Fibroblast of upper back skin (primary cell): ENCODE measurements at places on chromosomes 16 and 17.

DNA sequence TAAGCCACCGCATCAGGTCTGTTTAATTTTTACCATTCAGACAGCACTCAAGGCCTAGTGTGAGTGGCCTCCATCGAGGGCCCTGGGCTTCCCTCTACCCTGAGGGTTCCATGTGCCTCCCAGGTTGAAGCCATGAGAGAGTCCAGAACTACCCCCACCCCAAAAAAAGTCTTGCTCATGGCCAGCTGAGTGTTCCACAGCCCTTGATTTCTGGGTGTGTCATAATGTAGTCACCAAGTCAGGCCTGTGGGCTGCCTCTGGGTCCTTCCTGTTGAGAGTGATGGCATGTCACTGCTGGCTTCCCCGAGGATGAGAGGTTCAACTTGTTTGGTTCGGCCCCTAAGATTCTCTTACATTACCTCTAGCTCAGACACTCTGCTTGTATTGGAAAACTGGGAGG, 100.6 kb downstream of the PITPNC1 start:
- DNase-seq = peak; percentile 28

- no peak for DNase-seq
Measured at GRCh38 chr17:80122926-80123505, 21.6 kb downstream of the GAA start.

DNA sequence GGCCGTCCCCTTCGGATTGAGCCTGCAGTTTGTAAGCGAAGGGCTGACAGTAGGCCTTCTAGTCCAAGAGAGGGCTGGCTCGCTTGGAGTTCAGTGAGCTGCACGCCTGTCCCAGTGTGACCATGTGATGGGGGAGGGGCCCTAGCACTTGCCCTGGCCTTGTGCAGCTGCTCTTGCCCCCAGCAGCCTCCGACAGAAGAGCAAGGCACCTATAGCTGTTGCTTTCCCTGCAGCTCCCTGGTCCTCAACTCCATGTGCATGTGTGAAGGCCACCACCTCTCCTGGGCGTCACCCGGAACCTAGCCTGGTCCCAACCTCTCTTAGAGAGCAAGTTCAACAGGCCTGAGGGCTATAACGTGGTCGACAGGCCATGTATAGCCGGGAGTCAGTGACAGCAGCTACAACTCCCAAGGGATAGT, 5.6 kb downstream of the SPHK1 start:
- DNase-seq = no peak

- no peak for DNase-seq
Measured at GRCh38 chr16:66563574-66564334, 2.5 kb upstream of the CMTM1 start.

DNA sequence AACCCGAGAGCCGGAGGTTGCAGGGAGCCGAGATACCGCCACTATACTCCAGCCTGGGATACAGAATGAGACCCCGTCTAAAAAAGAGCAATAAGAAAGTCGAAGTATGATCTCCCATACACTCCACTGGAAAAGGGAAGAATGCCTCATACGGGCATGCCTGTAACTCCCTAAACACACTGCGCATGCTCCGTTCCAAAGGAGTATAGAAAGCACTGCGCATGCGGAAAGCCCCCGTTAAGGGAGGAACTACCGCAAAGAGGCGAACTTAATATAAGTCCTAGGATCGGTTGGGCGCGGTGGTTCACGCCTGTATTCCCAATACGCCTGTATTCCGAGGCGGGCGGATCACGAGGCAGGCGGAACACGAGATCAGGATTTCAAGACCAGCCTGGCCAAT, 313.1 kb upstream of the ERCC4 start:
- no peak for DNase-seq

DNA sequence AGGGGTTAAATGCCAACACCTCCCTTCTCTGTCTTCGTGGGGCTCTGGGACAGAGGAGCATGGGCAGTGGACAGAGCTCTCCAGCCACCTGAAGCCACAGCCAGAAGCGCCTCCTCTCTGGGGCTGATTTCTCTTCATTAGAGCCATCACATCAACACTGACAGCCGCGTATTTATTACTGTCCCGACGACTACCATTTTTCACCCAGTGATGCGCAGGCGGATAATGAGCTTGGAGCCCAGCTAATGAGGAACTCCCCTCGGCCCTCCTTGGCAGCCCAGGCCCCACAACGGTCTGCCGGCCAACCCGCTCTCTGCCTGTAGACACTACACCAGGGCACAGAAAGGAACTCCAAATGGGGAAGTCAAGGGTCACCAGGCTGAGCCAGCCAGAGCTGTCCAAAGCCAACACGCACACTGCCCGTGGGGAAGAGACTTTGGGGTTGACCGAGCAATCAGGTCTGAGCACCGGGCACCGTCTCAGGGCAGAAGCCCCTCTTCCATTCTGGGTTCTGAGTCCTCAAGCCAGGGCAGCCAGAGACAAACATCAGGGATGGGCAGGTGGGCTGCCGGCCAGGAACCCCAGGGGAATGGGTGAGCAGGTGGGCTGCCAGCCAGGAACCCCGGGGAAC, 13.2 kb downstream of the SDK2 start:
- no peak for DNase-seq

- DNase-seq = no peak
Measured at GRCh38 chr16:54015147-54015546, 271.4 kb downstream of the IRX3 start.

DNA sequence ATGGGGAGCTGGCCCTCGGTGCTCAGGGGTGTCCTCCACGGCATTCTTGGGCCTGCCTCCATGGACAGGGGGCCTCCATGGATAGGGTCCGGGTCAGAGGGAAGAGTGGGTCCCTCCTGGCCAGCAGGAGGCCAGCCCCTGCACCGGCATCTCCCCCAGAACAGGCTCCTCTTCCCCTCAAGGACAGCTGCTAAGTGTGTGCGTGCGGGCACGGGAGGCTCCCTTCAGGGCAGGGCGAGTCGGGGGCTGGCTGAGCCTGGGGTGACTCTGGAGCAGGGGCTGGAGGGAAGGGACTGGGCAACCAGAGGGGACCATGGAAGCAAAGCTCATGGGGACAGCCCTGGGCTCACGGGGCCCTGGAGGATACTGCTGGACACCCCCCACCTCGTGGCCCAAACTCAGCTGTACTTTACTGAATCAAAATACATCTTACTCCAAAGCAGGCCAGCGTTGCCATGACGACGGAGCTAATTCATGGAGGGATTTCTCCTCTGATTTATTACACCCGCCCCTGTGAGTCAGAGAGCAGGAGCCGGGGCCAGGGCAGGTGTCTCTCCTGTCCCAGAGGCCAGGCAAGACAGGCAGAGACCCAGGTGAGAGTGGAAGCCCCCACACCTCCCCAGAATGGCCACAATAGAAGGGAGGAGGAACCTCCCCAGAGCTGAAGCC, 2.1 kb downstream of the CASKIN1 start:
- DNase-seq = peak; percentile 51

DNA sequence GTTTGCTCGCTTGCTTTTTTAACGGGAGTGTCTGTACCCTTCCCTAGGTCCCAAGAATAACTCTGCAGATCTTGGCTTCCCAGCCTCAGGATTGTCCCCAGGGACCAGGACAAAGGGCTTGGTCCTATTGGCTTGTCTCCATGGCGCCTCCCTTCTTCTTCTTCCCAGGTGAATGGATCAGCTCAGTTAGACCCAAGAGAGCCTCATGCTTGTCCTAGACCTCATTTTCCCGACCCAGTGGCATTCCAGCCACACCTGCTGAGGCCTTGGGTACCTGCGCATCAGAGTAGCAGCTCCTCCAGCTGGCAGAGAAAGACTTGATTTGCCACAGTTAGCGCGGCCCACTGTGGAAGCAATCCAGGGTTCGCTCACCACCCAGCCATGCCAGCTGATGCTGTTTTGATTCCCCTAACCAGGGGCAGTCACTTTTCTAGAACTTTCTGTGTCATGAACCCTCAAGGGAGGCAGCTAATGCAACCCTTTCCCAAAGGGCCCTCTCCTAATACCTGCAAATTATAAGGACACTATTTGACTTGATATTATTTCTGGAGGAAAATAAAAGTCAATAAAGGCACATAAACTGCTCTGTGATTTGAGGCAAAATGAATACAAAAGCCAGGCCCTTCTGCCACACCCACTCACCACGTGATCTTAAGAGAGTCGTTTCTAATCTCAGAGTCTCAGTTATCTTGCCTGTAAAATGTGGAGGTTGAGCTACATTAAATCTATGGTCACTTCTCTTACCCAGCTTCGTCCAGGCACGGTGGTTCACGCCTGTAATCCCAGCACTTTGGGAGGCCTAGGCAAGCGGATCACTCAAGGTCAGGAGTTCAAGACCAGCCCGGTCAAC, 13.9 kb downstream of the GPR142 start:
- no peak for DNase-seq

GRCh38 chr16:11461595-11461990, 116.3 kb downstream of the RMI2 start:
- no peak for DNase-seq

DNA sequence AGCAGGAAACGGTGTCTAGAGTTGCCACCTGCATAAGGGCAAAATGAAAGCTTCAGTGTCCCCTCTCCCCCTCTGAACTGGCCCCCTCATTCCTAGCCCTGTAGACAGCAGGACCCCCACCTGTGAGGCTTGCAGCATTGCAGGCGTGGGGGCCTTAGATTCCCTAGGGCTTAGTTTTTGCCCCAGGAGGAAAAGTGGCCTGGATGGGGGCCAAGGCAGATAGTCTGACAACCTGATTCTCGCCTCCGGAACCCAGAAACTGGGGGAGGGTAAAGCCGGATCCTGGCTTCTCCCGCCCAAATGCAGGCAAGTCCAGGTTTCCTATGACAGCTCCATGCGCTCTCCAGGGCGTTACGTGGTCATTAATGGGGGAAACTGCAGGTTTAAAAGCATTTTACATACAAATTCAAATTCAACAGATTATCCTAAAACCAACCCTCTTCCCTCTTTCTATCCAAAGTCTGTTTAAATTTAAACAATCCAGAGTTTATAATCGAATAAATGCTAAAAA, 678 bp upstream of the HOXB6 start:
- no peak for DNase-seq

- DNase-seq = peak; percentile 42
Measured at GRCh38 chr16:65274566-65274965, 152.7 kb upstream of the CDH11 start.

DNA sequence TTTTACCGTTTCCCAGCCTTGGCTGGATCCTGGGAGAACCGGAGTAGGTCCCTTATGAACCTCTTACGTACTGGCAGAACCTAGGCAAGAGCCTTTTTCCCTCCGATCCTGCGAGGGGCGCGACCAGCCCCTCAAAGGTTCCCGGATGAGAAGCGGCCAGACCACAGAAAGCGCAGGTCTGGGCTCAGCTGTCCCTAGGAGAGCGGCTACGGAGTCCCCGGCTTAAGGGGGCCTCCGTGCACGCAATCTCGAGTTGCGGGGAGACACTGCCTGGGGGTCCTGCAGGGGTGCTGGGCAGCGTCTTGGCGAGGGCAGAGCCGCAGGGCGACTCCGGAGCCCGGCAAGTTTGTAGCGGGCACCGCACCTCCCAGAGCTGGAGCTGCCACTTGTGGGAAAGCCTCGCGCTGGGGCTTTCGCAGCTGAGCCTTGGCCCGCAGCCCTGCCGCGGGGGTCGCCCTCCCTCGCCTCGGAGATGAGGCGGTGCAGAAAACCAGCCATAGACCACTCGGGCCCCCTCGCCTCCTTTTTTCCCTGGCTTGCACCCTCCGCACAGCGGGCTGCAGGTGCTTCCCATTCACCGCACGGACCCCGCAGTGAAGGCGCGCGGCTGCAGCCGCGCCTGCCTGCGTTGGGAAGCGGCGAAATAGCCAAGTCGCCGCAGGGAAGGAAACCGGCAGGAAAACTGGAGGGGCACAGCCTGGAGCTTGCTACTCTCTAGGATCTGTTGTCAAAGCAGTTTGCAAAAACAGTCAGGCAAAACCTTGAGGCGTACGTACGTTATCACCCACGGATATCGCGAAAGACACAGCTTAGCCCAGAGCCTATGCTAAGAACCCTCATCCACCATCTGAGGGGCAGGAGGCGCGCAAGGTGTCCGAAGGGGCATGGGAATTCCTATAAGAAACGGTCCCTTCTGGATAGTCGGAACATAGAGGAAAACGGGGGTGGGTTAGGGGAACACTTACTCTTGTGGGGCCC, 834 bp downstream of the CDH8 start:
- DNase-seq = peak; percentile 24

GRCh38 chr17:47841488-47842291, 617 bp upstream of the SCRN2 start:
- DNase-seq = no peak

GRCh38 chr16:79192904-79193303, 407.6 kb downstream of the MAF start:
- no peak for DNase-seq

GRCh38 chr16:68073902-68074760, 11.0 kb upstream of the NFATC3 start:
- no peak for DNase-seq

DNA sequence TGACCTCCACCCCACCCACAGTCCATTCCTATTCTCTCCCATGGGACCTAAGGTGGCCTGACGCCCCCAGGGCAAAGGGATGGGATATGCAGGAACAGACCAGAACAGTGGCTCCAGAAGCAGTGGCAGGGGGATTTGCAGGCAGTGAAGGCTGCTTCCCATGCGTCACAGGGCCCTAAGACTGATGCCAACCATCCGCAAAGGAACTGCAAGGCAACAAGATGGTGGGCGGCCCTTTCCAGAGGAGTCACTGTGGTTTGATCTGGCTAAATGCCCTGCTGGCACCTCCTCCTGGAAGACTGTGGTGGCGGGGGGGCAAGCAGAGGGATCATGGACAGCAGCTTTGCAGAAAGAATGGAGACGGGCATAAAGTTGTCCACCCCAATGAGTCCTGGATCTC, 4.4 kb upstream of the SLC39A11 start:
- DNase-seq = no peak

- no peak for DNase-seq
Measured at GRCh38 chr17:76277300-76278267, 12.4 kb downstream of the UBALD2 start.

DNA sequence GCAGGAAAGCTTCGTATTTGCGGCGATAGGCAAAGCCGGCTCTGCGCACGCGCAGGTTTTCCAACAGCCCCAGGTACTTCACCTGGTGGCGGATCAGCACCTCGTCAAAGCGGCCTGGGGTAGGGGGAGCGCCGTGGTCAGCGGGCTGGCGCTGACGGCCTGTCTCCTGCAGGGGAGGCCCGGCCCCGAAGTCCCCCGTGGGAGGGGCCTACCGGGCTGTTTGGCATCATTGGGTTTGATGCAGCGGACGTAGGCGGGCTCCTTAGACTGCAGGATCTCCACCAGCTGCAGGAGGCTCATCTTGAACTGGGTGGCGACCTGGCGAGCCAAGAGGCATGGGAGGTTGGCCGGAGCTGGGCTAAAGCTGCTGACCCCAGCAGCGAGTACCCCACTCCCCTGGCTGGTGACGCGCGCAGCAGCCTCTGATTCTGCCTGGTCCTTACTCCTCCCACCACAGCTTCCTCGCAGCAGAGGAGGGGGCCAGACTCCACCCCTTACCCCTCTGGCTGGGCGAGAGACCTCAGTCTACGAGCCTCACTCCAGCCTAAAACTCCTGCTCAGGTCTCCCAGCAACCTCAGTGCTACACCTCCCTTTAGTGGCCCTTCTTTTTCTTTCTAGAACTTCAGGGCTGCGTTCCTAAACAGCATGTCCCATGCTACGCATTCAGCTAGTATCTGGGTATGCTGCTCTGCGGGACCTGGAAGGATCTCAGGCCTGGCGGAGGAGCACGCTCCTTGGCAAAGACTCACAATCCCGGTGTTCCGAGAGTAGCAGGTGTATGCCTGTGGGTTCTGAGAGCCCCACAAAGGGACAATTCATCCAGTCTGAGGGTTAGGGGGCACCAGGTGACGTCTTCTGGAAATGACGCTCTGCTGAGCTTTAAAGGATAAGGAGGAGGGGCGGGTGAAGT, 16.1 kb upstream of the CRK start:
- no peak for DNase-seq
